CD4-positive, alpha-beta T cell treated with Interleukin-4 for 1 hour (primary cell): ENCODE measurements at places on chromosomes 2 and 18.

DNA sequence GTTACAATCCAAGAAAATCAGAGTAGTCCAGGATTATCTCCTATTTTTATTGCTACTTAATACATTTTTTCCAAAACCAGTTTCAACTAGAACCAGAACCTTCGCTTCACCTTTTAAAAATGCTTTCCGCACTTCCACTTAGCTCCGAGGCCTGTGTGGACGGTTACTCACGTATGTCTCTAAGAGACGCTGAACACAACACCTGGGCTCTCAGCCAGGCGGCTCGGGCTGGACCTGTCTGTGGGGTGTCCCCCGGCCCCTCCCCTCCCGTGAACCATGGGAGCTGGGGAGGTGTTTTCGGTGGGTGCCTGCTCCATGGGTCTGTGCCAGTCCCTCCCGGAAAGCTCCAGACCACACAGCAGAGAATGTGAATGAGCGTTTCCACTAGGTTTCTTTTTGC, 223.8 kb downstream of the GLI2 start:
- no peak for DNase-seq

GRCh38 chr2:216082805-216083204, 1.1 kb downstream of the TMEM169 start:
- DNase-seq = peak; percentile 17

- DNase-seq = peak; percentile 37
Measured at GRCh38 chr2:25312958-25313710, 28.6 kb downstream of the DNMT3A start.

DNA sequence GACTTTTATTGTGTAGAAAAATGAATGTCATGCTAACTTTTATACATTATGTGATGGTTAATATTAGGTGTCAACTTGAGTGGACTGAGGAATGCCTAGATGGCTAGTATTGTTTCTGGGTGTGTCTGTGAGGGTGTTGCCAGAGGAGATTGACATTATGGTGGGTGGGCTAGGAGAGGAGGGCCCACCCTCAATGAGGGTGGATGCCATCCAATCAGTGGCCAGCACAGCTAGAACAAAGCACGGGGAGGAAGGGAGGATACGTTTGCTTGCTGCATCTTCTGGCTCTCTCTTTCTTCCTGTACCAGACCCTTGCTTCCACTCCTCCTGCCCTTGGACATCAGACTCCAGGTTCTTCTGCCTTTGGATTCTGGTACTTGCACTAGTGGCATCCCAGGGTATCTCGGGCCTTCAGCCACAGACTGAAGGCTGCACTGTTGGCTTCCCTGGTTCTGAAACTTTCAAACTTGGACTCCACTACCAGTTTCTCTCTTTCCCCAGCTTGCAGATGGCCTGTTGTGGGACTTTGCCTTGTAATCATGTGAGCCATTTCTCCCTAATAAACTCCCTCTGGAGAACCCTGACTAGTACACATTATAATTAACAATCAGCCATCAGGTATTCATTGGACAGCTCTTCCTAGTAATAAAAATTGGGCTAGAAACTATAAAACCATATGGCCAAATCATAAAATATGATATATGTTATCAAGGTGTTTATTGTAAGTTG, 31.7 kb upstream of the ZCCHC2 start:
- no peak for DNase-seq

- peak; percentile 40 for DNase-seq
Measured at GRCh38 chr2:231709636-231709980, 1.3 kb downstream of the PTMA start.

- no peak for DNase-seq
Measured at GRCh38 chr2:96869281-96869821, 529 bp downstream of the SEMA4C start.

GRCh38 chr2:62501794-62502500, 4.0 kb downstream of the TMEM17 start:
- no peak for DNase-seq

- peak; percentile 79 for DNase-seq
Measured at GRCh38 chr2:88600038-88600465, 27.2 kb downstream of the EIF2AK3 start.
